H1 (cell line): ENCODE measurements at places on chromosomes 2 and 18. TPM values are rescaled to one million over a fixed set of nuclear protein-coding genes. Genes with fewer than 3 reads are reported as not detected.

INHA gene
- 0.65 and 0.73 TPM in 2 replicates for total RNA-seq

KCNJ13 gene
- not detected in 2 replicates for total RNA-seq

LONRF2 gene
- 0.42 and 0.74 TPM in 2 replicates for total RNA-seq

AFF3 gene
- 1.7 and 3.0 TPM in 2 replicates for total RNA-seq
